ENCODE measurements at places on chromosomes 11 and 22. TPM values are rescaled to one million over a fixed set of nuclear protein-coding genes. Genes with fewer than 3 reads are reported as not detected.

GRCh38 chr22:26416670-26417276 lies 12.3 kb upstream of the ASPHD2 start:
- ATAC-seq, result no peak

- no peak for ATAC-seq
Measured at GRCh38 chr22:48244388-48245195, 1482.1 kb downstream of the TBC1D22A start.

Gene OR2AT4
- not detected for total RNA-seq

Gene TEX12
- total RNA-seq, result 0.99 TPM

Gene ADAMTS8
- total RNA-seq, result not detected

- peak; percentile 90 for ATAC-seq
Measured at GRCh38 chr22:31917227-31917921, 27.0 kb upstream of the YWHAH start.

Gene TBX10
- not detected for total RNA-seq

Gene APOL4
- total RNA-seq, result 0.56 TPM

Measured in activated T-helper 17 cell treated with anti-CD3 and anti-CD28 coated beads, Interleukin-2, amount 50 U/mL, for 72 hours (primary cell).